ENCODE measurements at places on chromosomes 5 and 9.

DNA sequence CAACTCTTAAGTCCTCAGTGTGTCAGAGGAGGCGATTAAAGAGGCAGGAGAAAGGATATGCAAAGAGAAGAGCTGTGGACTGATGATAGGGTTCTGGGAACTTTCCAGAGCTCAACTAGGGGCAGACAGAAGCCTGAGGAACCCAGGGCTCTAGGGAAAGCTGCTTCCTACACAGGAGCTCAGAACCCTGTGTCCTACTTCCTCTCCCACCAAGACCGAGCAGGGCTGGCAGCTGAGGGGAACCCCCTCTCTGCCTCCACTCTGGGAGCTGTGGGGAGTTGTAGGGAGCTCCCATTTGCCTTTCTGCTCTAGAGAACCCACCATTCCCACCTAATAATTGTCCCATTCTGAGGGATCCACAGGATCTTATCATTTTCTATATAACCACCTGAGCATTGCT is 674.3 kb downstream of the ACTL7B start:
- no peak for DNase-seq

GRCh38 chr5:160231783-160232342 is 2.6 kb downstream of the FABP6 start:
- no peak for DNase-seq

DNA sequence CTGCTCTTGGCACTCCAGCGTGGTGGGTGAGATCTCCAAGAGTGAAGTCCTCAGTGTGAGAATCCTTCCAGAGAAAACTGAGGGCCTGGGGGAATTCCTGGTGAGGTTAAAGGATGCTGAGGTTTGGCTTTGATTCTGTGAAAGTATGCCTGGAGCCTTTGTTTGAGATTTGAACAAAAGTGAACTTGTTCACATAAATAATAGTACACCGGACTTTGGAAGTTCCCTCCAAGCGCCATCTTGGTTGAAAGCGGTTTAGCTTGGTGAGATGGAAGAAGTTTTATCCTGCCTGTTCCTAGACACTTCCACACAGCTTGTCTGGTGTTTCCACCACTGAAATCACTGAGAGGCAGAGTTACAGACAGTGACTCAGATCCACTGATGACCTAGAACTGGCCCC is 286.4 kb downstream of the NTRK2 start:
- DNase-seq, result no peak

DNA sequence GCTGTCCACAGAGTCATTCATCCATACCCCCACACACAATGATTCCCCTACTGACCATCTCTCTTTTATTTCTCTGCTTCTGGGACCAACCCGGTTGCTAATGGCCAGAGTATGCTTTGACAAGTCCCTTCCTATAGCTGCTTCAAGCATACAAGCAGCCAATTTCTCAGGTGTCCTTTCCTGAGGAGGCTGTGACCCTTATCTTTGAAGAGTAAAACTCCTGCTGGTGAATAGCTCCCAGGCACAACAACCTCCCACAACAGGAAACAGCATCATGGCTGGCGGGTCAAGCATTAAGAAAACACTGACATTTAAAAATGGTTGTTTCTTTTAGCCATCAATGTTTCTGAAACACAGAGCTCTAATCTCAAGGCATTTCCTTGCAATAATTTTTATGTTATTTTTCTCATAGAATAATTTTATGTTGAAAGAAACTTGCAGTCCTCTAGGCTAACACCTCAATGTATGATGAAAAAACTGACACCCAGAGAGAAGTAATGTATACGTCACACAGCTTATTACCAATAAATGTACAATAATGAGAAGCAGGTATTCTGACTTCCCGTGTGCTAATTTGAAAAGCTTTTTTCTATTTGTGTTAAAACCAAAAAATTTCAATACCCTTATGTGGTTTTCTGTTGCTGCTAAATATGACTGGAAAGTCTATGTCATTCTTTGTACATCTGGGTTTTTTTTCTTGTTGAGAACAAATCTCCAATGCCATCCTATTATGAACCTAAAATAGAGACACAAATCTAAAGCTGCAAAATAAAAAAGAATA is 7.5 kb upstream of the PAM start:
- DNase-seq, result no peak

DNA sequence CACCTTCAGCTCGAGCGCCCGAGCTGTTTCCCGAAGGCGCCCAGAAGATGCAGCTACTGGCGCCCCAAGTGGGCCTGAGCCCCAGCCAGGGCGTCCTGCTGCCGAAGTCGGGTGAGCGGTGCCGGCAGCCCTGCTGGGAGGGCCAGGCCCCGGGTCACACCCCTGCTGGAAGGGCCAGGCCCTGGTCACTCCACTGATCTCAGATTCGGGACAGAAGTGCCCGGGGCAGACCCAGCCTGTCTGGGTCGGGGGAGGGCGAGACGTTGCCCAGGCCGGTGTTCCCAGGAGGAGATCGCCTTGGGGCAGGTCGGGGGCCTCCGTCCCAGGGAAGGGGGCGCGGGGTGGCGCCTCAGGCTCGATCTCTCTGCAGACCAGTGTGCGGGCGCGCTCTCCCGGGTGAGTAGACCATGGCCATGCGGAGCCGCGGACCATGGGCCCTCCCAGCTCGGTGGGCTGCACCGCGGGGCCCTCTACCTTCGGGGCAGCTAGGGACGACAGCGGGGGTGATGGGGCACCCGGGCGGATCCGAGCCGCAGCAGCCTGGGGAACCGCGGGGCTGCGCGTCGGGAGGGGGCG is 2.3 kb downstream of the LCNL1 start:
- DNase-seq, result no peak

GRCh38 chr9:121567500-121568342 is 68.1 kb upstream of the GGTA1 start:
- no peak for DNase-seq

DNA sequence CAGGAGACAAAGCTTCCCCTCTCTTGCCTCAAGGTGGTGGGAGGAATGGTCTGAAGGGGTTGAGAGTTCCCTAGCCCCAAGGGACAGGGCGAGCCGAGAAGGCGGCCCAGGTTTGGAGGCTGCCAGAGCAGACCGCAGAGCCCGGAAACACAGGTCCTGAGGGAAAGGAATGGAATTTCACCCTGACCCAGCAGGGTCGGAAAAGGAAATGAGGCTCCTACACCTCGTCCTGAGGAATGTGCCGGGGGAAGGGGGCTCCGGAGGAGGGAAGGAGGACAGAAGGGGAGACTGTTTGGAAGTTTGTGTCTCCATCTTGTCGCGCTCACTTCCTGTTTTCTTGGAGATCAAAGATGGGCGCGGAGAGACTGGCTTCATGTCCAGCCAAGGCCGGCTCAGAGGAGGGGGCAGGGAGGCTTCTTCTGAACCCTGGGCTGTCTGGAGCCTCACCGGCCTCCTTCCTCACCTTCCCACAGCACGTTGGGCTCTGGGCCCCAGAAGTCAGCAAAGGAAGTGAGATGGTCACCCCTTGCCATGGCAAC is 9.6 kb downstream of the ENG start:
- DNase-seq, result no peak

GRCh38 chr5:159123700-159124099 is 24.0 kb upstream of the EBF1 start:
- DNase-seq, result no peak

DNA sequence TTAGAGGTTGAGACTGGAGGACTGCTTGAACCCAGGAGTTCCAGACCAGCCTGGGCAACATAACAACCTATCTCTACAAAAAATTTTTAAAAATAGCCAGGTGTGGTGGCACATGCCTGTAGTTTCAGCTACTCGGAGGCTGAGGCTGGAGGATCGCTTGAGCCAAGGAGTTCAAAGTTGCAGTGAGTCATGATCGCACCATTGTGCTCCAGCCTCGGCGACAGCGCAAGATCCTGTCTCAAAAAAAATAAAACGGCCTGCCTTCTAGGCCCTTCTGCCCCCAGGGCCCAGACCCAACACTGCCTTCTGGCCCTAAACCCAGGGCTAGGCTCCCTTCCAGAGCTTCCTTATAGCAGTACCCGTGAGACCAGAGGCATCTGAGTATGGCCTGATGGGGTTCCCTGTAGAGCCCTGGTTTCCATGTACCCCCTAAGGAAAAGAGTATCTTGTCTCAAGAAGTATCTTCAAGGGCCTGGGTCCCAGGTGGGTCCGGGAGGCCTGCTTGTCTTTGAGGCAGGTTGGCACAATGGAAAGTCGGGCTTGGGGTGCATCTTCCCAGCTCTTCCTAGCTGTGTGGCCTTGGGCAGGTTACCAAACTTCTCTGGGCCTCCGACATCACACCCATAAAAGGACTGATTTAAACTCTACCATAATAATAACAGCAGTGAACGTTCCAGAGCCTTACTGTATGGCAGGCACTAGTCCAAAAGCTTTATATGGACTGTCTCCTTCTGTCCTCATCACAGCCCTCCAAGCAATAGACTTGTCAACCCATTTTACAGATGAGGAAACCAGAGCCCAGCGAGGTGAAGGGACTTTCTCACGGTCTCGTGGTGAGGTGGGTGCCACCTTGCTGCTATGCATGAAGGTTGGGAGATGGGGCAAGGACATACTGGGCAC is 9.6 kb downstream of the LRRC8A start:
- DNase-seq, result no peak

DNA sequence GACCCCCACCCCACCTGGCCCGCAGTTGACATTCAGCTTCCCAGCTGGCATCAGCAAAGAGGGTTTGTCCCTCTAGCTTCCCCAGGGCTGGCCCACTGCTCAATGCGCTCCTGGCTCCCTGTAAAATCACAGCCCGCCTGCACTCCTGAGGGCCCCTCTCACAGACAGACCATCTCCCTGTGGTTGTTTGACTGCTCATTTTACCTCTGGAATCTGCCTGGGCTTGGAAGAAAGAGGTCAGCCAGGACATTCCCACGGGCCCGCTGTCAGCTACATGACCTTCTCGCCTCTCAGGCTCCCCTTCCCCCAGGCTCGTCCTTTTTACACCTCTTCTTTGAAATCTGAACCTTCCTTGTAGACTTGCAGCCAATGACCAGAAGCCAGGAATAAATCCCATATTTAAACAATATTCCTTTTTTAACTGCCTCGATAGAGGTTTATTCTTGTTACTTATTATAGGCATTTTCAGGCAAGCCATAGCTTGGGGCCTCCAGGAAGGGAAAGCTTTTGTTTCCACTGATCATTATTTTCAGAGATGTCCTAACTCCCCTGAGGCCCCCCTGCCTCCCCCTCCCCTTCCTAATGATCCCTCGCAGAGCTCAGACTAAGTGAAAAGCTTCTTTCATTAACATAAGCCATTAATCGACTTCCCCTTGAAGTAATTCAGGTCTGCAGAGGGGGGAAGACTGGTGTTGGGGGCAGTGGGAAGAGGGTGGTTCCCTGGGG is 76.3 kb upstream of the IQGAP2 start:
- no peak for DNase-seq

DNA sequence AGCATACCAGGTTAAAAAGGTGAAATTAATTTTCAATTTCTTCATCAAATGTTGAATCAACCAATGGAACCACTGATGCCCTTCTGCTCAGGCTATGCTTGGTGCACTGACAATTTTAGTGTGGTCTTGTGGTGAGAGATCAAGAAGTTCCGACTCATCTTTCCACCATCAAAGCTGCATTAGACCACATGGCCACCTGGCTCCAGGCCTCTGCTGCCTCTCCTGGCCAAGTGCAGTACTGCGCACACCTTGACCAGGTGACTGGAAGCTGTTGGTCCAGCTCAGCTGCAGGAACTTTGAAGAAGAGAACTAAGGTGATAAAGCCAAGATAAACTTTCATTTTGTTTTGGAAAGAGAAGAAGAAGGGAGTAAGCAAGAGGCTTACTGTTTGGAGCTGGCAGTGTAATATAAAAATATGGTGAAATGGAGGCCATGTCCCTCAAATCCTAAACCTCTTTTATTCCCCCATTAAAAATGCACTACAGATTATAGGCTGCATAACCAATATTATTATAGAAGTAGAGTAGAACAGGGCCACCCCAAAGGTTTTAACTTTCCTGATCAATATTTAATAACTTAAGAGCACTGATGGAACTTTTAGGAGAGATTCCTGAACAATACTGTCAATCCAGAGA is 315.5 kb upstream of the C9orf72 start:
- no peak for DNase-seq

- DNase-seq, result no peak
Measured at GRCh38 chr9:12784461-12785259, 9.8 kb downstream of the LURAP1L start.

GRCh38 chr9:94654165-94654894 is 15.0 kb upstream of the FBP1 start:
- no peak for DNase-seq

DNA sequence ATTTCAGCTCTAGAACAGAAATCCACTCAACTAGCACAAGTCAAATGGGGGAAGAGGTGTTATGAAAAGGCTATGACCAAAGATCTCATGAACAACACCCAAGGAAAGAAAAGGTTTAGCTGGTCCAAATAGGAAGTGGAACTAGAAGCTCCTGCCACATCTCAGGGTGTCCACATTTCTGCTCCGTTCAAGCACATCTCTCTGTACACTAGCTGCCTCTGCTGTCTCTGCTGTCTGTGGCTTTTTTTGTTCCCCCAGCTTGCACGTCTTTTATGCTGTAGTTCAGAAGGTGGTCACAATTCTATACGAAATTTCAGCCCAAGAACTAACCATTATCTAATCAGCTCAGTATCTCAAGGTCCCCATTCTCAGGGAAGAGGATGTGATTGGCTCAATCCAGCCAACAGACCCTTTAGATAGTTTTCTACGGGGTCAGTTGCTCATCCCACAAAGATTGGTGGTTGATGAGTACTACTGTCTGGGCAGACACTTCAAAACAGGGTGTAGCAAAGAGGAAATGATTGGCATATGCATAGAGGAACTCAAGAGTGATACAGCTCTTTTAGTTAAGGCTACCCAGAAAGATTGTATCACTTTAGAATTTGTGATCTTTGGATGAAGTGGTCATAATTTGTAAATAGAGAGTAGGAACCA is 44.0 kb downstream of the FANCC start:
- DNase-seq, result no peak

DNA sequence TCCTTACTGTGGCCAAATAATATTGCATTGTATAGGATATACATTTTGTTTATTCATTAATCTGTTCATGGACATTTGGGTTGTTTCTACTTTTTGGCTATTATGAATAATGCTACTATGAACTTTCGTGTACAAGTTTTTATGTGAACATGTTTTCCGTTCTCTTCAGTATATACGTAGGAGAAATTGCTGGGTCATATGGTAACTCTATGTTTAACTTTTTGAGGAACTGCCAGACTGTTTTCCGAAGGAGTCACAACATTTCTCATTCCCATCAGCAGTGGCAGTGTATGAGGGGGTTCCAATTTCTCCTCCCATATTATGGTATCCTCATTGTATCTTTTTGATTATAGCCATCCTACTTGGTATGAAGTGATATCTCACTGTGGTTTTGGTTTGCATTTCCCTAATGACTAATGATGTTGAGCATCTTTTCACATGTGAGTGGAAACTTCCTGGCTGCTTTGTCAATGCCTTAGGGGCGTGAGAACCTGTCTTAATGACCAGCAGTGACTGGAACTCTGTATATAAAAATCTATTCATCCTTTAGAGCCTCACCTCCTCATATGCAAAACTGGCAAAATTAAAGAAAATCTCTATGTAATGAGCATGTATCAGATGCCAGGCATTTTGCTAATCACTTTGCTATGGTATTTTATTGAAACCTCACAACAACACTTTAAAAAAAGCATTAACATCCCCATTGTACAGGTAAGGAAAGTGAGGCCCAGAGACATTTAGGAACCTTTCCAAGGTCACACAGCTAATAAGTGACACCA is 47.8 kb upstream of the TGFBR1 start:
- DNase-seq, result no peak

- DNase-seq, result no peak
Measured at GRCh38 chr5:89537800-89538199, 654.8 kb upstream of the MEF2C start.

Data from GOT3 (cell line).